ENCODE measurements at places on chromosomes 1 and 21.

DNA sequence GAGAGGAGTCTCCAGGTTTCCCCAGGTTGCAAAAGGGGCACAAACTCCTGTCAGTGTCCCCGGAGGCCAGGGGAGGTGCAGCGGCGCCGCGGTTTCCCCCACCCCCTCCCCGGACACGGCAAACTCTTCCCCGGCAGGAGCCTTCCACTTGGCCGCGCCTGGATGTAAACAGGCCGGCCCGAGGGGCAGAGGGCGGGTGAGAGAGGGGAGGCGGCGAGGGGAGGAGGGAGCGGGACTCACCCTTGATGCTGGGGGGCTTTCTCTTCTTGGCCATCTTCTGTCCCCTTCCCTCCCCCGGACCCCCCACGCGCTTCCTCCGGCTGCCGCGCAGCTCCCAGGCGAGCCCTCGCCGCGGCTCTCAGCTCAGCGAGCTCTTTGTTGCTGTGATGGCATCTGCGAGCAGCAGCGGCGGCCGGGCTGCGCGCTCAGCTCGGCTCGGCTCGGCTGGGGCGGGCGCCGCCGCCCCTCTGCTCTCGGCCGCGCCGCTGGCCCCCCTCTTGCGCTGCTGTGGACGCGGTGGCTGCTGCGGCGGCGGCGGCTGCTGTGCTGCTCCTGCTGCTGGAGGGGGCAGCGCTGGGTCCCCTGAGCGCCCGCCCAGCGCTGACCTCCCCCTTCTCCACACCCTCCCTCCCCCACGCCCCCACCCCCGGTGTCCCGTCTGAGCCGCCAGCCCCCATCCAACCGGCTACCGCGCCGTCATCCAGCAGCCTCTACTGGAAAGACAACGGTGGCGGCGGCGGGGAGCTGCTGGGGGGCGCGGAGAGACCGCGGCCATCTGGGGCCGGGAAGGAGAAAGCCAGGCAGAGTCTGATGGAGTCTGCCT, 4.9 kb upstream of the SLC44A5 start:
- peak; percentile 80 for DNase-seq

GRCh38 chr1:212473729-212474128, 41.0 kb downstream of the NENF start:
- no peak for DNase-seq

GRCh38 chr1:111990878-111991718, 1.6 kb upstream of the KCND3 start:
- DNase-seq: peak; percentile 92

- DNase-seq: no peak
Observed at GRCh38 chr1:197197430-197197997, 51.0 kb upstream of the ASPM start.

DNA sequence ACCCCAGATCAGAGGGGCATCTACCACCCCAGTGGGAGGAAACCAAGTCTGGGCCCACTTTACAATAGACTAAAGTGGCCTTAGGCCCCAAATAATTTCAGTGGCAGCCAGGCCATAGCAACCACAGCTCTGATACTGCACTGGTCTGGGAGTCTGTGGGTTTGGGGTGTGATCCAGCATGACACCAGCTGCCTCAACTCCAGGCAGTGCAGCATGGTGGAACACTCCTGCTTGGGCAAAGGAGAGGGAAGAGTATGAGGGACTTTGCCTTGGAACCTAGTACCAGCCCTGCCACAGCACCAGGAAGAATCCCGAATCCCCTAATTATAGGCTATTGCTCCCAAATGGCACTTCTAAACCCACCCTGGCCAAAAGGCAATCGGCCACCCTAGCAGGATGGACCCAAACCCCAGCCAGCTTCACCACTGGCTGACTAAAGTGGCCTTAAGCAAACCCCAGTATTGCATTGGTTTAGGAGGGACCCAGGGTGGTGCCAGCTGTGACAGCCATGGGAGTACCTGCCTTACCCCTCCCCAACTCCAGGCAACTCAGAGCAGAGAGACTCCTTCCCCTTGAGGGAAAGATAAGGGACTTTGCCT, 47.1 kb downstream of the PACC1 start:
- DNase-seq: no peak

GRCh38 chr1:168907053-168907452, 178.0 kb upstream of the DPT start:
- no peak for DNase-seq

DNA sequence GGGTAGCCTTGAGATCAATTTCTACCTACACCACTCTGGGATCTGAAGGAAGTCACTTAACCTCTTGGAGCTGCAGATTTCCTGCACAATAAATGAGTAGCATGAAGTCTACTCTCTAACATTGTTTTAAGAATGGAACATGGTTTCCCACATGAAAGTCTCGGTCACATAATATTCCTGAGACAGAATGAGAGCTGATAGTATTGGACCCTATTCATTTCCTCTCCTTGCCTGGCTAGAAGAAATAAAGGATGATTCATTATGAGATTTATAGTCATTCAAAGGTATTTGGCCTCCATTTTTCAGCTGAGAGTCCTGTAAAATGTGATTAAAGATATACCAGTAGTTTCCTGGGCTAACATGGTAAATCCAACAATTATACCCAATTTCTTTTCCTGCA, 56.7 kb downstream of the ARHGAP29 start:
- no peak for DNase-seq

- peak; percentile 33 for DNase-seq
Observed at GRCh38 chr1:33152685-33153432, 29.0 kb downstream of the TRIM62 start.

GRCh38 chr1:185834371-185834905, 100.2 kb downstream of the HMCN1 start:
- no peak for DNase-seq

DNA sequence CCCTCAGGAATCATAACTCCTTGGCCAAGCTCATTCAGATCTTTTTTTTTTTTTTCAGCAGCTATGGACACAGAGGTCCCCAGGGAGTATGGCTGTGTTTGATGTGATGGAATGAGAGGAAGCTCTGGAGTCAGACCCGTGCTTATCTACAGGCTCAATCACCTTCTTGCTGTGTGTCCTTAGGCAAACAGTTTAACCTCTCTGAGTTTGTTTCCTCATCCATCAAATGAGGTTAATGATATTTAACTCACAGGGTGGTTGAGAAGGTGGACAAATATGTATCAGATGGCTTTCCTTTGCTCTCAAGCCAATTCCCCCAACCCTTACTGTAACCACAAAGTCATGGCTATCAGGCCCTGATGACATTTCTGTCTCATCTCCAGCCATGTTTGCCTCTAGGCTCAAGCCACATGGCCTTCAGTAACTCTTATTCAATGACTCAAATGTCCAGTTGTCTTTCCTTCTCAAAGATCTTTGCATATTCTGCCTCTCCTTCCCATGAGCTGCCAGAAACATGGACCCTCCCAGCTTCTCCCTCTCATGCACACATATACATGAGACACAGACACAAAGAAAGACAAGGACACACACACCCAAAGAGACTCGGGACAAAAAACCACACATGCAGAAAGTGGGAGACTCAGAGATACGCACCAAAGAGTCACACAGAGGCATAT, 303.5 kb upstream of the KAZN start:
- DNase-seq: no peak

- DNase-seq: no peak
Observed at GRCh38 chr1:68375919-68376318, 73.8 kb downstream of the RPE65 start.

DNA sequence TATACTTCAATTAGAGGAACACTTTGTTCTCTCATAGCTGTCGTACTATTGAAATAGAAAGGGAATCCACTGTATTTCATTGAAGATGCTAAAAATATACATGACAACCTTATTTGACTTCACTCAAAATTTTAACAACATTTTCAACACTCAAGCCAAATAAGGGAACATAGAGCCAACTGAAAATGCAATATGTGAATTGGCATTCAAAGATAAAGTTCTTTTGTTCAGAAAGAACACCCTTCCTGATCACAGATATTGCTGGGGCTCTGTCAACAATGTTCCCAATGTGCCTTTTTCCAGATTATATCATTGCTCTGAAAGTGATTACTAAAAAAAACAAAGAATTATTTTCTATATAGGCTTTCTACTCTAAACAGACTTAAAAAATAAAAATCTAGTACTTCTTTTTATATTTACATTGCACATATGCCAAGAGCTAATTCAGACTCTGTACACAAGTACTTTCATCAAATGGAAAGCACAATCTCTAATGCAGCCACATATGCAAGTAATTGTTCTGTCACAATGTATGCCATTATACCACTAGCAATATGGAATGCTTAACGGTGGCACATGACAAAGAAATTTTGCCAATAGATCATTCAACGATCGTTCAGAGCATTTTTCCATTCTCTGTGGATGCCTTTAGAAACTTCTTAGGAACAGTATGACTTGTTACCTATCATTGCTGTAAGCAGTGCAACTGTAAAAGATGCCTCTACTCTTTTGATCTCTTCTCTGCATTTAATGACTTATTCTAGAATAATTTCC, 171.0 kb downstream of the EIF4G3 start:
- no peak for DNase-seq

- no peak for DNase-seq
Observed at GRCh38 chr21:30232011-30232410, 16.1 kb upstream of the CLDN8 start.

GRCh38 chr1:86754265-86754974, 50.0 kb downstream of the SH3GLB1 start:
- no peak for DNase-seq

DNA sequence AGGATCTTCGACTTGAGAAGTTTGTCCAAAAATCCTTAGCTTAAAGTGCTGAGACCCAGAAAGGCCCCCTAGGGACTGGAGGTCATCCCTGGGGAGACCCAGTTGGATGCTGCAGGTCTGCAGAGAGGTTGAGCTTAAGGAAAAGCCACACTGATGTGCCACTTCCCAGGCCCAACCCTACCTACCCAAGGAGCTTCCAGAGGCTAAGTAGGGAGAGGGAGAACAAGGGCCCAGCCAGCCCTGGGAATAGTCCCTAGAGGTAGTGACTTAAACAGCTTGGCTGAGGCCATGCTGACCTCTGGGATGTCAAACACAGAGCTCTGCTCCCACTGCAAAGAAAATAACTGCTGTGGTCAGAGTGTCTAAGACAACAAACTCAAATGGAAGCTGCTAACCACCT, 693.7 kb downstream of the MATN1 start:
- no peak for DNase-seq

GRCh38 chr1:219669042-219669441, 56.1 kb upstream of the ZC3H11B start:
- DNase-seq: no peak

DNA sequence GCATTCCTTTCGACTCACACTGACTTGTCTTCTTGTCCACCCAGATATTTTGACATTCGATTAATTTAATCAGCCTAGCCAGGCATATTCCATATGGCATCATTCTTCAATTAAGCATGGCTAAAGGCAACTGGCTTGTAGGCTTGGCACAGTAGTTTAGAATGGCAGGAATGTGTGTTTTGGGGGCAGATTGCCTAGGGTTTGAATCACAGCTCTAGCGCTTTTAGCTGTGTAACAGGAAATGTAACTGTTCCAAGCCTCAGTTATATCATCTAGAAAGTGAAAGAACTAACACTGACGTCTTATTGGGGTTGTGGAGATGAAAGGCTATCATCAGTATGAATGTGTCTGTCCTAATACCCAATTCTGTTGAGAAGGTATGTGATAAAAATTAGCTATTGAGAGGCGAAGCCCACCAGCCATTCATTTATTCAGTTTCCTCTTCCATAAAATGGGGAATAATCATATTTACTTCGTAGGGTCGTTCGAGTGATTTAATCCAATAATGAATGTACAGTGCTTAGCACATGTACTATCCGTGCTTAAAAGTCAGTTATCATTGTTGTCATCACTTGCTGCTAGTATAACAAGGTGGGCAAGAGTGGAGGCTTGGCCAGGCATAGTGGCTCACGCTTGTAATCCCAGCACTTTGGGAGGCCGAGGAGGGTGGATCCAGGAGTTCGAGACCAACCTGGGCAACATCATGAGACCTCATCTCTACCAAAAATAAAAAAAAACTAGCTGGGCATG, 41.6 kb upstream of the GRHL3 start:
- DNase-seq: no peak

- DNase-seq: no peak
Observed at GRCh38 chr1:208724079-208724478, 479.9 kb upstream of the PLXNA2 start.

GRCh38 chr1:36384542-36385409, 948 bp downstream of the STK40 start:
- DNase-seq: peak; percentile 56

DNA sequence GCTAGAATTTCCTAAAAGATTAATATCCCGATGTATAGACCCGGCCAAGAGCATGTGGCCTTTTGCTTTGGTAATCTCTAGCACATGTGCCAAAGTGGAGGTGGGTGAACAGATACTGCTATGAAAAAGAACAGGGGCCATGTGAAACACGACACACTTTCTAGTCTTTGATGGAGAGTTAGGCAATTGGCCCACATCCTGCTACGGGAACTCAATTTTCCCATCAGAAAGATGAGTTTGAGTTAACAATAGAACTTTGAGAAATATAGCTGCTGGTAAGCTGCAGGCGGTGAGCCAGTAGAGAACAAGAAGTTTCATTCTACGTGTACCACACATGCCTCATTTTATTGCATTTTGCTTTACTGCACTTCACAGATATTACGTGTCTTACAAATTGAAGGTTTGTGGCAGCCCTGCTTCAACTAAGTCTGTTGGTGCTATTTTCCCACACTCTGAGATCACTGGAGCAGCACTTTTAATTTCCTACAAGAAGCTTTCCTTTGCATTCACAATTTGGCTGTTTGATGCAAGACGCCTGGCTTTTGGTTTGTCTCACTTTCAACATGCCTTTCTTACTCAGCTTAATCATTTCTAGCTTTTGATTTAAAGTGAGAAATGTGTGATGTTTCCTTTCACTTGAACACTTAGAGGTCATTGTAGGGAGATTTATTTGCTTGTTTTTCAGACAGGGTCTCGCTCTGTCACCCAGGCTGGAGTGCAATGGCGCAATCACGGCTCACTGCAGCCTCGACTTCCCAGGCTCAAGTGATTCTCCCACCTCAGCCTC, 46.3 kb downstream of the HTR6 start:
- DNase-seq: no peak

DNA sequence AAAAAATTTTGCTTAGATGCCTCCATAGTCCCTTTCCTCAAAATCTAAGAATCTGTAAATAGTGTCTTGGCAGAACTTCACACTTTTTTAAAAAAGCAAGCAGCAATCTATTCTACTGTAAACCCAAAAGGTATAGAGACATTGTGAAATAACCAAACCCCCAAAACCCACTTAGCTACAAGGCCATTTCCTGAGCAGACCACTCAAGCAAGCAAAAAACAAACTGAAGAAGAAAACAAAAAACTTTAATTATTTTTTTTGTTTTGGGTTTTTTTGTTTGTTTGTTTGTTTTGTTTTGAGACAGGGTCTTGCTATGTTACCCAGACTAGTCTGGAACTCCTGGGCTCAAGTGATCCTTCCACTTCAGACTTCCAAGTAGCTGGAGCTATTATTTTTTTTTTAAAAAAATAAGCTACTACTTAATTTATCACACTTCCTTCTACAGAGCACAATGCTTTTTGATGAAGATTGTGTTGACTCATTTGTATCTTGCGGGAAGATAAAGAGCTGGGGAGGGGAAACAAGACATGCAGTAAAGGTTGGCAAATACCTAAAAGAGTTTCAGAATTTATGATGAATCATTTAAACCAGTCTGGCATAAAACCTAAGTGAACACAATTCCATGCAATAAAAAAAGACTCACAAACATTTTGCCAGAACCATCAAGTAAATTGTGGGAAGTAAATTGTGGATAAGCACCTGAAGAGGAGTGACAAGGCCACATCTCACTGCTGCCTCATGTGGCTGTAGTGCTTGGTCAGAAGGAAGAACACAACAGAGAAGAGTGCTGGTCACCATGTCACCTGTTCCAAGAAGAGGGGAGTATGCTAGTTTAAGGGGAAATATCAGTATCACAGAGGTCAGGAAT, 2.7 kb upstream of the PTPN22 start:
- no peak for DNase-seq
